BJ (cell line): ENCODE measurements at places on chromosomes 1 and 21.

GRCh38 chr1:213409971-213410370, 358.9 kb downstream of the RPS6KC1 start:
- DNase-seq: no peak

GRCh38 chr1:1947493-1947892, 28.4 kb upstream of the TMEM52 start:
- DNase-seq: no peak

- DNase-seq: no peak
Measured at GRCh38 chr21:31623664-31624063, 35.8 kb upstream of the SOD1 start.

DNA sequence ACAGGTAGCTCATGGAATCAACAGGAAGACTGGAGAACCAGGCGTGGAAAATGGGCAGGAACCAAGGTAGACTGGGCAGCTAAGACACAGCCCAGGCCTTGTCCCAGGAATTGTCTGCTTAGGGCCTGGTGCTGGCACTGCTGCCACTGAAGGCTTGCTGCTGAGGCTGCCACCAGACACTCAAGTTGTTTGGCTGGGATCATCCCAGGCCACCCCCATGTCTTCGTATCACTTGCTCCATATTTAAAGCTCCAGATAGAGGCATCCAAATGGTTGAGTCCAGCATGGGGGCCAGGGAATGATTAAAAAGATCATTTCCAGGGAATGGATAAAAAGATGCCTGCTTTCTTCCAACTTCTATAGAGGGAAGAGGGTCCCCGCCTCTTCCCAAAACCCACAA, 107.4 kb upstream of the GADD45A start:
- DNase-seq: no peak

DNA sequence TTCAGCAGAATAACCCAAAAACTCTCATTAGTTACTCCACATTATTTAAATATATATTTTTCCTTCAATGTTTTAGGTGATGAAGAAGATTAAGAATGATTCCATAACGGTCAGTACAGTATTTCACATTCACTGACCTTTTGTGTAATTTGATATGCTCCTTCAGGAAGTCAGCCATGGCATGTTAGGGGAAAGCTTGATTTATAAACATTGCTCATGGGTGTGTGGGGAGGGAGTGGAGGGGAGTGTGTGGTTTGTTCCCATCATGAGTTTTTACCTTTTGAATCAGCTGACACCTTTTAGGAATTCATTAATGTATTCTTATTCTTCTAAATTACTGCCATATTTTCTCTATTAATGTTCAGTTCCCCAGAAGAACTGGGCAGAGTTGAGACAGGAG, 240.2 kb downstream of the ATG4C start:
- no peak for DNase-seq

DNA sequence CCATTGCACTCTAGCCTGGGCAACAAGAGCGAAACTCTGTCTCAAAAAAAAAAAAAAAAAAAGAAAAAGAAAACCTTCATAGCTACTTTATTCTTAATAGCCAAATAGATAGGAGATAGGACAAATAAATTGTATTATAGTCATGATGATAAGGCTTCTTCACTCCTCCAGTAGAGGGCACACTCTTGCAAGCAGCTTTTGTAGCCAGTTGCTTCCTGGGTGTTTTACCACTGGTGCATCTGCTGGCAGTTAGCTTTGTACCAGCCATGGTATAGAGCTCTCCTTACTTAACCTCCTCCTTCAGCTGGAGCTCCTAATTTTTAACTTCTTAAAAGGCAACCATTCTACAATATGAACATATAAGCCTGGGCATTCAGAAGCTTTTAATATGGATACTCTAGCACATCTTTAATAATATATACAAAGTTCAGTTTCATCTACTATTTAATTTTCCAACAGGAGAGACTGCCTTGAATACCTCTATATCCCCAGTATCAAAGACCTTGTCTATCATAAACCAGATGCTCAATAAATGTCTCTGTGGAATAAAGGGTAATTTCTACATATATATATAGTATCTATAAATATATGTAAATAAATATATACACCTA, 35.8 kb downstream of the EVI5 start:
- no peak for DNase-seq

DNA sequence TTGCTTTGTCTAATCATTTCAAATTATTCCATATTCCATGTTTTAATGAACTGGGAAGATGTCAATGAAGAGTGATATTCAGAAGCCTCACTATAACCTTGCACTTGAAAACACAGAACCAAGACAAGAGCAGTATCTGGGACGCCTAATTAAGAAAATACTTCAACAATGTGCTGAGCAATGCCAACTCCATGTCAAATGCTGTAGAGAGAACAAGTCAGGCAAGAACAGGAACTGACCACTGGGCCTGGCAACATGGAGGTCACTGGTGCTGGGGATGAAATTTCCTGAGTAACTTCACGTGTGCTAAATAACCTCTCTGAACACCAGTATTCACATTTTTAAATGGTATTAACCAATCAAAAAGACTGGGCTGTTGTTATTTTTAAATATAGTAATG, 22.8 kb downstream of the HEATR1 start:
- no peak for DNase-seq

DNA sequence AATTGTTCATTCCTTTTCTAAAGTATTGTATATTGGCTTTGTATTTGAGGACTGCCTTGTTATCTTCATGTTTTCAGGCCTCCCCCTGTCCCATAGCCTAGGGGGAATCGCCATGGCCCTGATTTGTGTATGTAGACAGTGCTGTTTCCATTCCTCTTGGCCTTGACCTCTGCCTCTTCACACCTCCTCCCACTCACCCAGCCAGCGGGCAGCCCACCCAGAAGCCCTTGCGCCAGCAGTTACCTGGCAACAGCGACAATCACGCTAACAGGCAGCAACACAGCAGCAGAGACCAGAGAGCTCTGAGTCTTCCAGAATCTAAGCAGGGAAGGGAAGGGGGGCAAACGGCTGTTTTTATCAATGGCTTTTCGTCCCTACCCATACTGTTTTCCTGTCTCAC, 50.0 kb upstream of the NPL start:
- no peak for DNase-seq

GRCh38 chr1:52601991-52602855, at the start of gene GPX7:
TSS of gene GPX7 (plus strand) at chr1:52602371. CDS start at chr1:52602410, 39 bp downstream.
- no peak for DNase-seq

DNA sequence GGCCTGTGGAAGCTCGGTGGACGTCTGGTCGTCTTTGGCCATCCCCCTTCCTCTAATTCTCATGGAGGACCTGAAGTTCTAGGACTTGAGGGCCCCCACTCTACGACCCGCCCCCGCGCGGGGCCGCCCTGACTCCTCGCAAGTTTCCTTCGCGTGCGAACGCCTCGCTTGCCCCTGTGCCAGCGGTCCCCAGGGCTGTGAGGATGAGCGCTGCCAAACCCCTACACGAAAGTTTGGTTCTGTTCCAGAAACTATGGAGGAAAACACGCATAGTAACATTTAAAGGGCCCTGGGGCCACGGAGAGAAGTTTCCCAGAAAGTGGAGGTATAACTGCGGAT, 304 bp upstream of the GNG12 start:
- DNase-seq: no peak

GRCh38 chr1:201142011-201142848, 12.0 kb downstream of the TMEM9 start:
- no peak for DNase-seq

DNA sequence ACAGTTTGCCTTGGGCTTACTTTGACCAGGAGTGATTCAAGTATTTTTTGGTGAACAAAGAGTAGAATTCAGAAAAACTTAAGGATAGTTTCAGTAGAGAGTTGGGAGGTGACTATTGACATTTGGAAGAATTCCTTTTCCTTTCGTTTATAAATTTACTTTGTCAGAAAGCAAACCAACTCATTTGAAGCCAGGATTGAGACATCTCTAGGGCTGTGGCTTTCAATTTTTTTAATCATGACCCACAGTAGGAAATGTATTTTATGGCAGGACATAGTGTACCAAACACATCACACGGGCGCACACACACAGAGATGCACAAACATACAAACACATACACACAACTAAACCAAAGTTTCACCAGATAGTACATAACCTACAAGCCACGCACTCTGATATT, 24.1 kb downstream of the NR5A2 start:
- no peak for DNase-seq

DNA sequence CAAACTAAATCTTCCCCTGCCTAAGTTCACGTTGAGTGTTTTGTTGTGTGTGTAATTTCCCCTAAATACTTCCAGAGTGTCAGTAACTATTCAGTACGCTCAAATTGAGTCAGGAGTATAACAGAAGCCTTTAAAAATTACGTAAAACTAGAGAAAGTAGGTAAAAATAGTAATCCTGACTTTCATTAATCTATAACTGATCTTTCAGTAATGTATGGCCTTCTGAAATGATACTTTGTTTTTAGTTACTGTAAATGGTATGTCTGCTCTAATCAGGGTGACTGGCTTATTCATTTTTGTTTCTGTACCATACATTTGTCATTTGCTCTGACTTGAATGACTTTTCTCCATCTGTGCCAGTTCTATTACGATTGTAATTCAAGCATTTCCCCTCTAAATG, 29.4 kb downstream of the MIER1 start:
- no peak for DNase-seq

GRCh38 chr21:34907461-34908418, 141.4 kb downstream of the RUNX1 start:
- DNase-seq: no peak

DNA sequence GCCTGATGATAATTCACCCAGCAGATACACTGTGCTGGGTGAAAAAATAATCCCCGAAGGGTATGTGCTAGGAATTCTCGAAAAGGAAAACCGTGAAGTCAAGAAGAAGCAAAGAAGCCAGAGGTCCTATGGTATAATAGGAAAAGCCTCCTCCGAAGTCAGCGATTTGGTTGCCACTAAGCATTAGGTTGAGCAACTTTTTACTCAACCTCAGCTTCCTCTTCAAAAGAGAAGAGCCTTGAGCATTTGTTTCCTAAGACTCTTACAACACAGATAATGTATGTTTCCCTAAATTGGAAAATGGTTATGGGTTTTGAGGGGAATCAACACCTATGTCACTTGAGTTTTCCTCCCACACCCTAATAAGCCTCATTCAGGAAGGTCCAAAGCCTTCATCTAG, 21.3 kb upstream of the MNDA start:
- DNase-seq: no peak

GRCh38 chr1:13543451-13544220, 29.8 kb upstream of the LRRC38 start:
- DNase-seq: no peak

DNA sequence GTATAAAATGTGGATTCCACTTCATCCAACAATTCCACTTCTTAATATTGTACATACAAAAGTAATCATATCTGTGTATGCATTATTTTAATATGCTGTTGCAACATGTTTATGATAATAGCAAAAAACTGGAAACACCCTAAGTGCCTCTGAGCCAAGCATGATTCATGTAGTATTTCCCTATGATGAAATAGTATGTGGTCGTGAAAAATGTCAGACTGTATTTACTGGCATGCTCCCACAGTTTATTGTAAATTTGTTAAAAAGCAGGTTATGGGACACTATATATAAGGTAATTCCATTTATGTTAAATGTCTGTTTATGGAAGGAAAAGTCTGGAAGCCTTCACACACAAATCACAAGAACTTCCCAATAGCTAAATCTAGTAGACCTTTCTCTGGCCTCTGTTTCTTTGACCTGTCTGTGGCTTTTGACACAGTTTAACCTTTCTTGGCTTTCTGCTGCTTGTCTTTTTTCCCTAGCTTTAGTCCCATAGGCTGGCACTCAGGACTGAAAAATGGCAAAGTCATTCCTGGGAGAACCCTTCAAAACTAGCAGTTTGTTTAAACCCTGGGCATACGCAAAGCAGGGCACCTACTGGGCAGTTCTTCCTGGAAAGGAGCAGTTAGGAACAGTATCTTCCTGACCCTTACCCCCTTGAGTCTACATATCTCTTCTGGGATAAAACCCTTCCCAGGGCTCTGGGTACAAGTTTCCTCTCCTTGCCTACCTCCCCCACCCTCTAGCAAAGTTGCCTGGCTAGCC, 65.4 kb upstream of the ARTN start:
- no peak for DNase-seq

GRCh38 chr1:163170975-163171676, 31.6 kb downstream of the RGS5 start:
- no peak for DNase-seq

DNA sequence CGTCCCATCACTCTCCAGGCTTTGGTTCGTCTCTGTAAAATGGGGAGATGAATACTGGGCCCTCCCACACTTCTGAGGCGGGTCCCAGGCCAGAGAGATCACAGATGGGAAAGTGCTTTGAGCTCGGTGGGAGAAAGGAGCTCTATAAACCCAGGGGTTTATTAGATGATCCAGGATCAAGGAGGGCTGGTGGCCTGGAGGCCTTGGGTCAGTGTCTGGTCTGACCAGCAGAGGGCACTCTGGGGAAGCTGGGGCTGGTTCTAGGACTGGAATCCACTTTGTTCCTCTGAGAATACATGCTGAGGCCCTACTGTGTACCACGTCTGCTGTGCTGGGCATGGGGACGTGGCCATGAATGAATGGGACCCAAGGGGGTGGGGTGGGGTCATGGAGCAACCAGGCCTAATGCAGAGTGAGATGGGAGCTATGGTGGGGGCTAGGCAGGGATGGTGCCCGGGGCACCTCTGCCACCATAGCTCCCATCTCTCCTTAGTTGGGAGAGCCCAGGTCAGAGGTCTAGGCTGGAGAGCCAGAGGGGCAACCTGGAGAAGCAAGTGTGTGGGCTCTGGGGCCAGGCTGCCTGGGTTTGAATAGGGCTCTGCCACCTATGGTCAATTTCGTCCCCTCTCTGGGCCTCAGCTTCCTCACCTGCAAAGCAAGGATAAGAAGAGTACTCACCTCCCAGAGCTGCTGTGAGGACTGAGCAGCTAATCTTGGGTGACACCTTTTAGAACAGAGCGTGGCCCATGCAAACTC, 9.0 kb upstream of the FAM131C start:
- DNase-seq: no peak

- DNase-seq: no peak
Measured at GRCh38 chr1:22031214-22031962, 21.1 kb upstream of the CDC42 start.

- DNase-seq: no peak
Measured at GRCh38 chr1:20112279-20113000, 6.9 kb downstream of the PLA2G2D start.

GRCh38 chr1:7642781-7643529, 128.1 kb upstream of the VAMP3 start:
- DNase-seq: no peak

GRCh38 chr1:64933296-64934070, 32.9 kb downstream of the JAK1 start:
- peak; percentile 97 for DNase-seq

DNA sequence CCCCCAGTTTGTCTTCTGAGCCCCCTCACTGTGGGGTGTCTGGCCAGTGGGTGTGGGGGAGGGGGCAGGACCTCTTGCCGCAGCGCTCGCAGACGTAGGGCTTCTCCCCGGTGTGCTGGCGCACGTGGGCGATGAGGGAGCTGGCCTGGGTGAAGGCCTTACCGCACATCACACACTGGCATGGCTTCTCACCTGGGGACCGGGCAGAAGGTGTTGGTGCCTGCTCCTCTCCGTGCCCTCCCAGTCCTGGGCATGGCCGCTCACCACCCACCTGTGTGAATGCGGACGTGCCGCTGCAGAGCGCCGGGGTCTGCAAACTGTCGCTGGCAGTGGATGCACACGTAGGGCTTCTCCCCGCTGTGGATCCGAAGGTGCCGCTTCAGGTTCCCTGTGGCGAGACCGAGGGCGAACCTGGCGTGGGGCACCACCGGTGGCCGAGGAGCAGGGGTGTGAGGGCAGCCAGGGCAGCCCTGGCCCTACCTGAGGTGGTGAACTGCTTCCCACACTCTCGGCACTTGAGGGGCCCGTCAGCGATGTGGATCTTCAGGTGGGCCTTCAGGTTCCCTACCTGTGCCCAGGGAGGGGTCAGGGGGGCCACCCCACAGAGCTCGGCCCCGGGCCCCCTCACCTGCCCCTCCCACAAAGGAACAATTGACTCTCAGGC, 32.4 kb downstream of the ZBTB17 start:
- DNase-seq: no peak

- peak; percentile 9 for DNase-seq
Measured at GRCh38 chr1:208132287-208132882, 111.8 kb downstream of the PLXNA2 start.
